ENCODE measurements at places on chromosomes 5 and 9.

DNA sequence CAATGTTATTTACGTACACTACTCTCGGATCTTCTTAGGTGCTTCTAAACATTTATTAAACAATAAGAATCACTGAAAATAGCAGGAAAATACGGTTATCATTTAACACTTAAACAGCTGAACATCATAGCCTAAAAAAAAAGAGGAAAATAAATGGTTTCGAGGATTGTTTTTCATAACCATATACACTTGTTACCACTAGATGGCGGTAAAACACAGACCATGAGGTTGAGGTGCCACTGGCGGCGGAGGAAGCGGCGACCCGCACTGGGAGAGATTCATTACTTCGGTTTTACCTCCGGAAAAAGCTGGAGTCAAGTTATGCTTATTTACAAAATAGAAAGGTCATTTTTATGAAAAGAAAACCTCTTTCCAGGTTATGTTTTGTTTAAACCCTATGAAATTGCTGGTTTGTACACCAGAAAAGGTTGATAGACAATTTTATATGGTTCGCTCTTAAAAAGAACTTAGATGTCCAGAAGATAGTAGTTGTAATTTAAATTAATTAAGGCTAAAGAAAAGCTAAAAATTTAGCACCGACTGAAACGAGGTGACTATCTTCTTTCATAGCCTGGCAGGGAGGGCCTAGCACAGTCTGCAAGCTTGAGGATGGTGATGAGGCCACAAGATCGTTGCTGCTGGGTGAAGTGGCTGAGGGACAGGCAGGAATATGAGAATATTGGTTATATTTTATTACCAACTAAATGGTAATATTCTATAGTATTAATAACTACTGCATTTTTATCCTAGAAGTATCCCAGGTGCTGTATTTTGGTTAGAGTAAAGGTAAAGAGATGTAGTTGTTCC, 605.7 kb downstream of the RAB3C start:
- DNase-seq: peak; percentile 54

DNA sequence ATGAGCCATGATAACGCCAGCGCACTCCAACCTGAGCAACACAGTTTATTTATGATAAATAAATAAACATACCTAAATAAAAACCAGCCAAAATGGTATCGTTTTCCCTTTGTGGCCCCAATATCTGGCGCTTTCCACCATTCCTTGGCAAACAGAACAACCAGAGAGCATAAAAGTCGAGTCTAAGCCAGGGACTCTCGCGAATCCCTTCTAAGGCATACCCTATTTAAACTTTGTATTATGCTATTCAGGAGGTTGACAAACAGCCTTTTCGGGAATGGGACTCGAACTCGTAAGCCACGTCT, 386 bp upstream of the MATR3 start:
- no peak for DNase-seq

DNA sequence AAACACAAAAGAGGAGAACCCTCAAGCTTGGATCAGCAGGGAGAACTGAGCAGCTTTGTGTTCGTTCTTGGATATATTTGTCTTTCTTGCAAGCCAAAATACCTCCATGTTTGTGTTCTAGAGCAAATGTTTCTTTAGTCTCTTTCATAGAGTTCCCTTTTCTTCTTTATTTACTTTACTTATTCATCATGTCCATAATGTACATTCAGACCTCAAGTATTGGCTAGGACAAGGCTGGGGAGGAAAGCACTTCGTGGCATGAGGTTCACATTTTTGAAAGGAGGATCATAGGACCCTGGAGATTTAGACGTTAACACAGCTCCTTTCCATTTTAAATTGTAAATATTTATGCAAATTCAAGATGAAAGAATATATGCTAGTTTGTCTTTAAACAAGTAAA, 590.2 kb upstream of the MEF2C start:
- no peak for DNase-seq

DNA sequence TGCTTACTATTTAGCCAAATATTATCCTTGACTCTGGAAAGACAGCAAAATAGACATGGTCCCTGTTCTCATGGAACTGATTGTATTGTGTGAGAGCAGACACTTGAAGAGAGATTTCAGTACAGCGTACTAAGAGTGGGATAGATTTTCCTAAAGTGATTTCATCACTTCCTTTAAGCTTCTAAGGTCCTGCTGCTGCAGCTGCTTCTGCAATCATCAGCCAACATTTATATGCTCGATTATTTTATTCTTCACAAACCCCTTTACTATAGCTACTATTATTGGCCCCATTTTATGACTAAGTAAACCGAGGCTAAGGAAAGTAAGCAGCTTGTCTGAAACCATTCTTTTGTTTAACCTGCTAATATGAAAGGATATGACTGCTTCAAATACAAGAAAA, 137.7 kb downstream of the SPATA31D1 start:
- no peak for DNase-seq

DNA sequence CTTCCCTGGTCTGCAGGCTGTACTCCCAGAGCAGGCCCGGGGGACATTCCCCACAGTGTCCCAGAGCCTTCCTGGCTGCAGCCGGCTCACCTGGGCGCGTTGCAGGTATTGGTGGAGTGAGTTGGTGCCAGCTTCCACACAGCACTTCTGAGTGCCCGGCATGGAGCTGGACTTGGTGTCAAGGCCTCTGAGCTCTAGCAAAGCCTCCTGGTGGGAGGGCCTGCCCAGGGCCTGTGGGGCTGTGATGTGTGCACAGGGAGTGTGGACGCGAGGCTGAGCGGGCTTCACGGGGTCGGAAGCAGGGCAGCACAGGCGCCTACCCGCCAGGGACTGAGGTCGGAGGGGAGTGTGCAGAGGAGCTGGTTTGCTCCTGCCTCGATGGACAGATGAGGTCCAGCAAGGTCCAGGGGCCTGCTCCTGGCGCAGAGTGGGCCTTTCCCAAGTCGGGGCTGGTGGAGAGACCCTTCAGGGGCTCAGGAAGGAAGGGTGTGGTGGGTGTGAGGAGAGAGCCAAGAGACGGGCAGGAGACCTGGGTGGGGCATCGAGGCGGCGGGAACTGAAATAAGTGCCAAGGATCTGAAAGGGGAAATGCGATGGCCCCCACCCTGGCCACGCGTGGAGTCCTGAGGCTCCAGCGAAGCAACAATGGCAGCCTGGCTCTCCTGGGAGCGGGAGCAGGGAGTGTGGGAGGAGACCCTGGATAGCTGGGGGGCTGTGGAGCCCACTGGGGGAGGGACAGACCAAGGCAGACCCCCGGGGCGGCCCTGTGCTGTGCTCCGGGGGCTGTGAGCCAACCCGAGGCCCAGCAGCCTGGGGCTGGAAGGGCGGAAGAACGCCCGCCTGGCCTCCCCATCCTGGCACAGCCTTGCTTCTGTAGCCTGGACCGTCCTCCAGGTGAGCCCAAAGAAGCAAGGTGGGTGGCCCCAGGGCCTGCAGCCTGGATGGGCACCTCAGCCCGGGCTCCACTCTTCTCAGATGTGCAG, 78.4 kb downstream of the RXRA start:
- DNase-seq: no peak

- DNase-seq: no peak
Observed at GRCh38 chr5:104757915-104758314, 1195.3 kb upstream of the NUDT12 start.

DNA sequence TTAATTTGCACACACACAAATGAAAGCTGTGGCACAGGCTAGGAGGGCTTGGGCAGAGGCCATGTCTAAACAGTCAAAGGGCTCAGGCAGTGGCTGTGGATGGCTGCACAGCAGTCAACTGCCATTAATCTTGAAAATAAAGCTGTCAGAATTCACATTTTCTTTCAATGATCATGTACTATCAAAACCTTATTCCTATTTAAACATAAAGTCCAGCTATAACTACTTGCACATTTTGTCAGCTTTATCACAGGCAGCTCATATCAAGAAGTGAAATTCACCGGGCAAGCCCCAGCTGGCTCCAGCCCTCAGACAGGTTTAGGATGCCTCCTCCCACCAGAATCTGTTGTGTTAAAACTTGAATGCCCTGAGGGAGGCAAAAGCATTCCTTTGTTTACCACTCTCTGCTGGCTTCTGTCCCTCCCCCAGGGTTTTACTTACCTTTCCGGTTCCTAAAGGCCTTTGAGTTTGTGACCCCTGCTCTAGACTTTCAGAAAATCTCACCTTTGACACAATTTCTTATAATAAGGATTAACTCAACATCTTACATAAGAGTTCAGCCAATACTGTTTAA, 54.9 kb upstream of the GRAMD2B start:
- no peak for DNase-seq

- DNase-seq: no peak
Observed at GRCh38 chr5:146781157-146781556, 97.4 kb downstream of the PPP2R2B start.
